Tongue (tissue), 3 donors: ENCODE measurements at places on chromosomes 6 and 20.

DNA sequence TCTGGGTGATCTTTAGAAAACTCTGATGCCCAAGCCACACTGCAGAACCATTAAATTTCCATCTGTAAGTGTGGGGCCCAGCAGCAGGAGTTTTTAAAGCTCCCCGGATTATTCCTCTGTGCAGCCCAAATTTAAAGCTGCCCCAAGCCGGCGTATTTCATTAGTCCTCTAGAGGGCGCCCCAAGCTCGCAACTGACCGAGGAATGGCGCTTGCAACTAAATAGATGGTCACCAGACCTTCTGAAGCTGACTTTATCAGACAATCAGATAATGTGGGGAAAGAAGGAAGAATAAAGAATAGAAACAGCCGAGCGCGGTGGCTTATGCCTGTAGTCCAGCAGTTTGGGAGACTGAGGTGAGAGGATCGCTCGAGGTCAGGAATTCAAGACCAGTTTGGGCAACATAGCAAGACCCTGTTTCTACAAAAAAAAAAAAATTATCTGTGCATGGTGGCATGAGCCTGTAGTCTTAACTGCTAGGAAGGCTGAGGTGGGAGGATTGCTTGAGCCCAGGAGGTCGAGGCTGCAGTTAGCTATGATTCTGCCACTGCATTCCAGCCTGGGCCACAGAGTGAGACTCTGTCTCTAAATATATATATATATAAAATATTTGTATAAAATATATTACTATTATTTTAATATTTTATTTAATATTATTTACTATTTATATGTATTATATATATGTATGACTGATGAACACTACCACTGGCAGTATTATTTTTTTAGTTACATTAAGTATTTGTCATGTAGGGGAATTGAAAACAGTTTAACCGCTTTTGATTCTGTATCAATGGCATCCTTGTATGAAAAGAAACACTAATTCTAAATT, 56.0 kb downstream of the OTOR start:
- DNase-seq, result peak; percentile 85

GRCh38 chr20:62617711-62618483, 24.4 kb upstream of the SLCO4A1 start:
- DNase-seq, result no peak

DNA sequence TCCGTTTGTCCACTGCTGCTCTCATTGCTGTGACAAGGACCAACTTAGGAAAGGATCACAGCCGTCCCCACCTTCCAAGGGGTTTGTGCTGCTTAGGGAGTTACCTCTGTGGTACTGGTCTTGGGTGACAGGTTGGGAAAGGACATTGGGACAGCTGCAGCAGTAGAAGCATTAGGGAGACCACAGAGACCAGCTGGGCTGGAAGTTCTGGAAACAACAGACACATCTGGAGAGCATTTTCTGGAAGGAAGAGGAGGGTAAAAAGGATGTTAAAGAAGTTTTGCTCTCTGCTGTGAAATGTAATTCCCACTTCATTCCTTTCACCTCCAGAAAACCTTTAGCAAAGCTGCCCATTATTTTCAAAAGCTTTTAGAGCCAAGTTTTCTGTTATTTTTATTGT, 304.2 kb downstream of the LRFN2 start:
- peak; percentile 31 for DNase-seq

GRCh38 chr6:148608199-148608951, 138.5 kb upstream of the UST start:
- DNase-seq, result peak; percentile 32

DNA sequence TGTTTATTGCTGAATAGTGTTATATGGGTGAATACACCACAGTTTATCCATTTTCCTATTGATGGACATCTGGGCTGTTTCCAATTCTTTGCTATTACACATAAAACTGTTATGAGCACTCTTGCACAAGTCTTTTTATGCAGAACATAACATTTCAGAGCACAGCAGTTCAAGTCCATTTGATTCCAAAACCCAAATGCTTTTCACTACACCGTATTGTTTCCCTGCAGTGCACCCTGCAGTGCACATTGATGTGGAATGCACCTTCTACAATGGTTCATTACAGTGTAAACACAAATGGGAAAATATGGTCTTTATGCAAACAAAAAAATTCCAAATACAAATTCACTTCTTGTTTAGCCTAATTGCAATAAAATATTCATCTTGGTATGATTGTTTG, 3.6 kb upstream of the SLC2A12 start:
- DNase-seq, result no peak

GRCh38 chr20:54985091-54985490, 509.7 kb downstream of the DOK5 start:
- no peak for DNase-seq

- no peak for DNase-seq
Measured at GRCh38 chr6:43912116-43912577, 142.1 kb downstream of the VEGFA start.

GRCh38 chr20:45701104-45701503, 734 bp upstream of the WFDC13 start:
- no peak for DNase-seq
